Activated CD4-positive, alpha-beta memory T cell treated with anti-CD3 and anti-CD28 coated beads for 36 hours (primary cell): ENCODE measurements at places on chromosomes 6 and 20.

GRCh38 chr6:55674672-55675071 lies 95.7 kb upstream of the HMGCLL1 start:
- no peak for DNase-seq

DNA sequence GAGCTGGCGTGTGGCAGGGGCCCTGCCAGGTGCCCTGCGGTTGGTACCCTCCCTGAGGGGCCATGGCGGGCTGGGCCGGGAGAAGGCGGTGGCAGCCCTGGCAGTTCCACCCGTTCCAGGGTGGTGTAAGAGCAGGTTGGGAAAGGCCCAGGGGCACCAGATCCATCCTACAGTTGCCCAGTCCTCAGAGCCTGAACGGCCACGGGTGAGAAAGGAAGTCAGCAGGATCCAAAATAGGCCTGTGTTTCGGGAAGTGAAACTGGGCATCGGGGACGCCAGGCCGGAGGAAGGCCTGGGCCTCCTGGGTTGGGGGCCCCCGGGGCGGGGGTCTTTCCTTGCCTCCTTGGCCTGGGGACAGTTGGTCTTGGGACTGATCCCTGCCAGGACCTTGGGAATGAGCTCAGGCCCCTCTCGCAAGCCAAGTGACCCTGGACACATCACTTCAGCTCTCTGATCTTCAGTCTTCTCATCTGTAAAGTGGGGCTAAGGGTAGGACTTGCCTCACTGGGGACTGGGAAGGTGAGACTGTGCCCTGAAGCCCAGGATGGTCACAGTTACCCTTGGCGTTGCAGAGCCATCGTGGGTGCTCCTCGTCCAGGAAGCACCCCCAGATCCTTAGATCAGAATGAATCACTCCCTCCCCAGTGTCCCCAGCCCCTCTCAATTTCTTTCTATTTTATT lies 18.1 kb upstream of the NOL4L start:
- no peak for DNase-seq

DNA sequence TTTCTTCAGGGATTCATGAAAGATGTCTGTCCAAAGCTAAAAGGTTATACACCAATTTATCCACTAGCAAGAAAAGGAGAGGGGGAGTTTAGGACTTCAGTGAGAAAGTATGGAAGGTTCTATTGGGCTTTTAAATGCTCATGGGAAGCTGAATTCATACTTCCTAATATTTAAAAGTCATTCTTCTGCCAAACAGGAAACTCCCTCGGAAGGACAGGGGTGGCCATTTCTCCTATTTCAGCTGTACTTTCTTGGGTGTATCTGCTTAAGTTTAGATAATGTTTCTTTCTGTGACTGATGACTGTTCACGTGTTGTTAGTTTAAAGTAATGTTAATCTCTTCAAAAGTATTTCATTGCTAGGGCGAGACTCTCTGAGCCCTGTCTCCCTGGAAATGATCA lies 80.5 kb upstream of the IFNGR1 start:
- no peak for DNase-seq

DNA sequence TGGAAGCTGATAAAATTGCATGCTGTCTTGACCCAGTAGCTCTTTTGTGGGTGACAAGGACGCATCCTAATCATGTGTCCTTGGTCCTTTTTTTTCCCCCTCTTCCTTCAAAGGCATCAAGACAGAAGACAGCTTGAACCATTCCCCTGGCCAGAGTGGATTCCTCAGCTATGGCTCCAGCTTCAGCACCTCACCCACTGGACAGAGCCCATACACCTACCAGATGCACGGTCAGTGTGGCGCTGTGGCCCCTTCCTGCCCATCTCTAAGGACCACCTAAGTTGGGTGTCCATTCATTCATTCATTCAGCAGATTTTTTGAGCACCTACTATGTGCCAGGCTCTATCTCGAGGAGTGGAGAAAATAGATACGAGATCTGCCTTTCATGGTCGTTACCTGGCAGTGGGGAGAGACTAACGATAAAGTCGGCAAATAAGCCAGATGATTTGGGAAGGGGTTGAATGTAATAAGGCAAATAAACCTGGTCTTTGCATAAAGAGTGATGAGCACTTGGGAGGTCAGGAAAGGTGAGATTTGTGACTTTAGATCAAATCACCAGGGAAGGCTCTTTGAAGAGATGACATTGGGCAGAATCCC lies 121.5 kb downstream of the EYA2 start:
- no peak for DNase-seq

DNA sequence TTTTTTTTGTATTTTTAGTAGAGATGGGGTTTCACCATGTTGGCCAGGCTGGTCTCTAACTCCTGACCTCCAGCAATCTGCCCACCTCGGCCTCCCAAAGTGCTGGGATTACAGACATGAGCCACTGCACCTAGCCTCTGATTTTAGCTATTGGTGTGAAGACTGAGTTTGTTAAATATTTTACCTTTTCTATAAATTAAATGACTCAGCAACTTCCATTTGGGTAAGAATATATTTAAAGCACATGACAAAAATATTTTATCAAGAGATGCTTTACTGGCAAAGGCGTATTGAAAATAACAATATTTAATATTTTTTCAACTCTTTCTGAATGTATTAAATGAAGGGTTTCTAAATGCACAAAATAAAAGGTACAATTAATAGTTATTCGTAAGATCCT lies 158.7 kb upstream of the AGPAT4 start:
- no peak for DNase-seq

DNA sequence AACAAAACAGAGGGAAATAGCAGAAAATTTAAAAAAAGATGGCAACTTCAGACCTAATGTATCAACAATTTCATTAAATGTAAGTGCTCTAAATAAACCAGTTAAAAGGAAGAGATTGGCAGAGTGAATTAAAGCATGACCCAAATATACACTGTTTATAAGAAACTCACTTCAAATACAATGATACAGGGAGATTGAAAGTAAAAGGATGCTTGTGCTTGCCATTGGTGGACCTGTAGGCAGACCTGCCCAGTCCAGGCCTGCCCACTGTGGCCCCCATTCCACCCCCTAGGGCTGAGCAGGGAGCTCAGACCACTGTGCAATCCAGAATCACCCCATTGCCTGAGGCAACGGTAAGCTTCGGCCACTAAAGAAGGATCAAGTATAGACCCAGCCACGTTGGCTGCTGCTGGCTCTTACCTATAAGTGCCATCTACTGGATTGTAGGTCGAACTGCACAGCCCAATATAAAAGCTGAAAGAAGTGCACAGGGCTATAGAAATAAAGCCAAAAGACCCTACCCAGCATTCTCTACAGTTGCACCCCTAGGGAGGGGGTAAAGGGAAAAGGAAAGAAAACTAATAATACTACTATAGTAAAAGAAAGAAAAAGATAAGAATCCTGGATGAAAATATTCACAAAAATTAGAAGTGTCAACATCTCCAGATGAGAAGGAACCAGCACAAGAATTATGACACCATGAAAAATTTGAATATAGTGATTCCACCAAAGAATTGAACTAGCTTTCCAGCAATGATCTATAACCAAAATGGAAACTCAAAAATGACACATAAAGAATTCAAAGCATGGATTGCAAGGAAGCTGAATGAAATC lies 36.1 kb downstream of the PSMB1 start:
- peak; percentile 46 for DNase-seq

DNA sequence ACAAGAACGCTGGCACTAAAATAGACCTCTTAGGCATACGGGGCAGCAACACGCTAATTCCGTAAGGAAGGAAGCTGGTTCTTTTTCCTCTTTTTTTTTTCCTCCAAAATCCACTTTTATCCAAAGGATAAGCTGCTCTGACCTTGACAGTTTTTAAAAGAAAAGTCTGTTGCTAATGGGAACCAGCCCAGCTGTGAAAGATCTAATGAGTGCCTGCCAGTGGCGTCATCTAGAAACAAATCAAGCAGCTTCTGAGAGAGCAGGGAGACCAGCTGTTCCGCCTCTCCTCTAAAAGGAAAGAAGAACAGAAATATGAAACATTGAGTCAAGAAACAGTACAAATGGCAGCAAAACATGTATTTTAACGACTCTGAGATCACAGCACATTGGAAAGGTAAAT lies 78.6 kb downstream of the FAXC start:
- no peak for DNase-seq

GRCh38 chr6:150204705-150205472 lies 62.0 kb downstream of the PPP1R14C start:
- no peak for DNase-seq

- no peak for DNase-seq
Observed at GRCh38 chr6:42084889-42085288, 34.6 kb downstream of the TAF8 start.

DNA sequence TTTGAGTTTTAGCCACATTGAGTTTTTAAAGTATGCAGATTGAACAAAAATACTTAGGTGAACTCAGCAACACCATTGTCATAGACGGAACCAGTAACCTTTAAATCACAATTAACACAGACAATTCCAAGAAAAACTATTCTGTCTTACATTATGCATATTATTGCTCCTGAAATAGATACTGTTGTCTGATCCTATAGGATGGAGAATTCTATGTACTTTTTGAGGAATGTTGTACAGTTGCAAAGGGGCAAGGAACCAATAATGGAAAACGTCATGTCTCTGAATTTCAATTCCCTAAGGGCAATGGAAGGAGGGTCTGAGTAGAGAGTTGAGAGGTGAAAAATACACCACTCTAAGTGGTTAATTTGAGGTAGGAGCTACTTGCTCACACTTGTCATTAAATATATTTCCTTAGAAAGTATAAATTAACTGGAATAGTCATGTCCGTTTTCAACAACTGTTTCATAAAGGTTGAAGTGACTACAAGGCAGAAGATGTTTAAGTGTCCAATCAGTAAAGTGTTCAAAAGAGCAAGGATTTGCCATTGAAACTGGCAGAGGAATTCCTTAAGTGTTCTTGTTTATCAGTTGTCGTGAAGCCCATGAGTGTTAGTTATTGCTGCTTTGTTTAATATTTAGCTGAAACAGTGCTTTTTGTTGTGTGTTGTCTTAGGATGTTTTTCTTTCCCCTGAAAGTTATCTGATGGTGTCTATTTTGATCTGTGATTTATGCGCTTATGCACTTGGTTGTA lies 1.3 kb downstream of the NKAIN2 start:
- DNase-seq = no peak

- peak; percentile 60 for DNase-seq
Observed at GRCh38 chr6:157990321-157991066, 8.8 kb downstream of the SYNJ2 start.

DNA sequence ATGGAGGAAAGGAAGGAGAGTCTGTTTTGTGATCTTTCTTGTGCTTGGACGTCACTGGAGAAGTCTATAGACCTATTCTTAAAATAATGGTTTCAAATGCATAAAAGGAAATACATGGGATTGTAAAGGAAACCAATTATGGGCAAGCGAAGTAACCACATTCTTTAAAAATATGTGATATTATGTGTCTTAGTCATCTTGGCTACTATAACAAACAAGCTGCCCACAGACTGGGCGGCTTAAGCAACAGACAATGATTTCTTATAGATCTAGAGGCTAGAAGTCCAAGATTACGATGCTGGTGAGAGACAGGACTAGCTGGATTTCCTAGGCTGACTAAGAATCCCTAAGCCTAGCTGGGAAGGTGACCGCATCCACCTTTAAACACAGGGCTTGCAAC lies 49.4 kb upstream of the CD83 start:
- DNase-seq = no peak

GRCh38 chr6:119781365-119781764 lies 431.8 kb upstream of the MAN1A1 start:
- no peak for DNase-seq

- DNase-seq = no peak
Observed at GRCh38 chr20:39702701-39703349, 740.7 kb downstream of the DHX35 start.

DNA sequence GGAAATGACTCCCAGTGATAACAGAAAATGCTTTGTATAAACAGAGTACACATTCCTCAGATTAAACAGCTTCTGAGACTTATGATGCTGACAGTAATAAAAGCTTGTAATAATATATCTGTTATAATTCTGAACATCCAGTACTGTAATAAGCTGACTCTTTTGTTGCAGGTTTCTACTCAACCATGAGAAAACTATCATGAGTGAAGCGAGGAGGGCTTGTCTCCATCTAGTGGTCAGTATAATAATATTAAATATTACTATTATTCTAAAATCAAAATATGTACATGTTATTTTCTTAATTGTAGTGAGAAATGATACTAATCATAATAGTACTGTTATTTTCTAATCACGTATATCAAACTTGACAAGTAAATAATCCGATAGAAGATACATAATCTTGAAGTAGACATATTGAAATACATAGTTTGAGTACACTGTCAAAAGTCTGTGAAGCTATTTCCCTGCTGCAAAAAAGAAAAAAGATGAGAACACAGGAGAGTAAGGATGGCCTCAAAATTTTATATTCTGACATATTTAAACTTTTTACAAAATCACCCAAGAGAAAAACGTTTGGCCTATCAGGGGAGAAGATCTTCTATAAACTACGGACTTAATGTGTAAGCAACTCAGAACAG lies 183.1 kb downstream of the MOXD1 start:
- DNase-seq = no peak

DNA sequence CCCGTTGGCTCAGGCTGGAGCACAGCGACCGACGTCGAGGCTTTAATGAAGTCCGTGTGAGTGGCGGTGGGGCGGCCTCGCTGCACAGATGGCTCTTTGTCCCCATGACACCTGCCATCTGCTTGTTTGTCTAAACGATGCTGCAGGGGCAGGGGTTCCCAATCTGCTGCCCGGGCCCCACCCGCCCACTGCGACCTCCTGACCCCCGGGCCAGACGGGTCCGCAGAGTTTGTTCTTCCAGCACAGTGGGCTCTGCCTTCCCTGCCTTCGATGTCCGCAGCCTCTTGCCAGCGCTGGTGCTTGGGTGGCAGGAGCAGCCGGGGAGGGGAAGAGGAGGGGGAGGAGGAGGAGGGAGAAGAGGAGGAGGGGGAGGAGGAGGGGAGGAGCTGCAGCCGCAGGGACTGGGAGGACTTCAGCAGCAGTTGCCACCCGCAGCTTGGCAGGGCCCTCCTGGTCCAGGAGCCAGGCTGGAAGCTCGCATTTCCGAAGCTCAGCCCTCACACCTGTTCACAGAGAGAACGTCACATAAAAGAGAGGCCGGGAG lies 210.0 kb downstream of the DLL1 start:
- no peak for DNase-seq

- DNase-seq = no peak
Observed at GRCh38 chr6:56638760-56639159, 3.9 kb downstream of the DST start.

DNA sequence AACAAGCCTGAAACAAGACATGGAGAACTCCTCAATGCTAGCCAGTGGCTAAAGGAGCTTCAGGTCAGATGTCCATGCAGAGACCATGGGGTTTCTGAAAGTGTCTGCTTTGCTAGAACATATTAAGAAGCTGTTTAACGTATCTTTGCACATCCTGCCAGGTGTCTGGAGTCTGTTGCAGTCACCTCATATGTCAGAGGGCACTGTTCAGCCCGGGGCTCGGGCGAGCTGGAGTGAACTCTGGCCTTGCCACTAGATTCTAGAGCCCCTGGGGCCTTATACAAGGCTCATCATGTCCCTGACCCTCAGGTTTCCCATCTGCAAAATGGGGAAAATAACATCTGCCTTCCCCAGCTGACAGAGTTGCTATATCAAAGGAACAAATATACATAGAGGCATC lies 59.0 kb downstream of the PRDM1 start:
- DNase-seq = no peak

- DNase-seq = no peak
Observed at GRCh38 chr20:7361931-7362330, 578.3 kb downstream of the HAO1 start.

GRCh38 chr6:34460796-34461507 lies 4.9 kb upstream of the PACSIN1 start:
- no peak for DNase-seq

- peak; percentile 16 for DNase-seq
Observed at GRCh38 chr20:62088258-62089127, 22.8 kb upstream of the TAF4 start.
